T-cell (primary cell): ENCODE measurements at places on chromosomes 4 and X.

- no peak for DNase-seq
Measured at GRCh38 chrX:19440713-19441112, 74.6 kb downstream of the MAP3K15 start.

DNA sequence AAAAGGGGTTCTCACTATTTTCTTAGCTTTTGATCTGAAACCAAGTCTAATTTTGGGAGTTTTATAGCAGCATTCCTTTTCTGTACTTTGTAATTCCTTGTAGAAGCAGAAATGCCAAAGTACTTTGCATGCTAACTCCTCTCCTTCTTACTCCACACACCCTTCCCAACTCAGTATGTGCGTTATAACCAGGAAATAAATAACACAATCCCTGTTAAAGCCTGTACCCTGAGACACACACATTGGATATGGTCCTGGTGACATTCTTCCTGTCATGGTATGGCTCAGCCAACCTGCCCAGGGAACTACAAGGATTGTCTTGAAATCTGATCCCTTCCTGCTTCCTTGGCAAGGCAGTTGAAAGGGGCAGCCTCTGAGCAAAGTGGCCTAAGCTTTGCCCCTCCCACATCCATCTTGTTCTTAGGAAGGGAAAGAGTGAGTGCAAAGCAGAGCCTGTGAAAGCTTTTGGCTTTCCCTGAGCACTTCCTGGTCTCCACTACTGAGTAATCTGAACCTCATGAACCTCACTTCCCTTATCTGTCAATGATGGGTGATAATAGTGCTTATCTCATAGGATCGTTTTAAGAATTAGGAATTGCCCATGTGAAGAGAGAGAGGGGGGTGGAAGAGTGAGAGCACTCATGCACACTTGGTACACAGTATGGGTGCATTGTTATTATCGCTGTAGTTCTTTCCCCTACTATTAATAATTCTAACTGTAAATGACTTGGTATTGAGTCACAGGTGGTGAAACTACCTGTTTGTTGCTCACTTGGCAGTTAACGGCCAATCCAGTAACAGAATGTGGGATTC is 109.3 kb downstream of the AFF2 start:
- DNase-seq: no peak

DNA sequence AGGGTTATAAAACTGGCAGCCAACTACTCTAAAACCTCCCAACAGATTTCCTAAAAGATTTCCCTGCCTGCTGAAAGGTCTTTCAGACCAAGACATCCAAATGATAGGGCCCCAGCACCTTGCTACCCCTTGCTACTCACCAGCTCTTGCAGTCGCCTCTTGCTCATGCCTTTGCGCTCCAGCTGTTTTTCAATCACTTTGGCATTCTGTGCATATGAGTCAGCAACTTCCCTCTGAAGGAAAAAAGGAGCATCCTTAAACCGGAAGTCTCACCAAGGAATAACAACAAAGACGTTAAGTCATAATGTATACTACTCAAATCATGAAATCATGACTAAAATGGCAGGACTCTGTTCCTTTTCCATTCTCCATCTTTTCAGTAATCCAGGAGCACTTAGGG is 24.0 kb downstream of the STEEP1 start:
- no peak for DNase-seq

DNA sequence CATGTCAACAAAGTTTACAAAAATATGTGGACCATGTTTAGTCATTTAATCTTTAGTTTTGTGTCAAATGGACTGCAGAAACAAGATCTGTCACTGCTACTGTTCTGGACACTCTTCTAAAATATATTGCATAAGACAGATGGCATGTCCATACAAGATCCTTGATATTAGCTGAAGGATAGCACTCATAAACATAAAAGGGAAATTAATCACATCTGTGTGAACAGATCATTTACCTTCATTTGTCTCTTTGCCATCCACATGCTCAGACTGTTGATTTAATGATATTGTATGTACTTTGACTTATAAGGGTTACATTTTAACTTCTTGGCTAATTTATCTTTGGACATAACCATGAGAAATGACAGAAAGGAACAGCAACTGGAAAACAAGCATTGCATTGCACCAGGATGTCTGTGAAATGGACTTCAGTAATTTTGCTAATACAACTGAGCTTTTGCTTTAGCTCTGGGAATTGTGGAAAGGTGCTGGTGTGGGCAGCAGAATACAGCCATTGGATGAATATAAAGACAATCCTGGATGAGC is at the start of gene UGT2B7:
Gene UGT2B7, plus strand, starts transcription at position 364 of the 546 bp plus-strand sequence. Its CDS starts 47 bp downstream, at position 411.
- no peak for DNase-seq

DNA sequence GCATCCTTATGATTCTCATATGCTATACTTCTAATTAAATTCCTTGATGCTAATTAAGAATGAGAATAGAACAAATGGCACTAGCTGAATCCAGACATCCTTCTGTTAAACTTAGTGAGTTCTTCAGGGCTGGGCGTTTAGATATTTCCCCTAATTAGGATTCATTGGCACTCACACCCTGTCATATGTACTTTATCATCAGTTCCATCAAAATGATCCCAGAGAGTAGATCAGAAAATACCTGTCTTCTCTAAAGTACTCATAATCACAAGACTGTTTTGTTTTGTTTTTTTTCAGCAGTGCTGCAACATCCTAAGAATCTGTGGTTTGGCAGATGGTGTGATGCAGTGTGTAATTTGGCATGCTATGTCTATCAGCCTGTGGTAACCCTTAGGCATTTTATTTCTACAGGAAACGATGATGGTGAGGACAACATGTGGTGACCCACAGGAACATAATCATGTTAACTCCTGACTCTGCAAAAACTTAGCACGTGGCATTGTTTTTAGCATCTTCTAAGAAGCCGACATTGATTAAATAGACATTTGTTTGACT is 2528.4 kb downstream of the ARAP2 start:
- DNase-seq: no peak

DNA sequence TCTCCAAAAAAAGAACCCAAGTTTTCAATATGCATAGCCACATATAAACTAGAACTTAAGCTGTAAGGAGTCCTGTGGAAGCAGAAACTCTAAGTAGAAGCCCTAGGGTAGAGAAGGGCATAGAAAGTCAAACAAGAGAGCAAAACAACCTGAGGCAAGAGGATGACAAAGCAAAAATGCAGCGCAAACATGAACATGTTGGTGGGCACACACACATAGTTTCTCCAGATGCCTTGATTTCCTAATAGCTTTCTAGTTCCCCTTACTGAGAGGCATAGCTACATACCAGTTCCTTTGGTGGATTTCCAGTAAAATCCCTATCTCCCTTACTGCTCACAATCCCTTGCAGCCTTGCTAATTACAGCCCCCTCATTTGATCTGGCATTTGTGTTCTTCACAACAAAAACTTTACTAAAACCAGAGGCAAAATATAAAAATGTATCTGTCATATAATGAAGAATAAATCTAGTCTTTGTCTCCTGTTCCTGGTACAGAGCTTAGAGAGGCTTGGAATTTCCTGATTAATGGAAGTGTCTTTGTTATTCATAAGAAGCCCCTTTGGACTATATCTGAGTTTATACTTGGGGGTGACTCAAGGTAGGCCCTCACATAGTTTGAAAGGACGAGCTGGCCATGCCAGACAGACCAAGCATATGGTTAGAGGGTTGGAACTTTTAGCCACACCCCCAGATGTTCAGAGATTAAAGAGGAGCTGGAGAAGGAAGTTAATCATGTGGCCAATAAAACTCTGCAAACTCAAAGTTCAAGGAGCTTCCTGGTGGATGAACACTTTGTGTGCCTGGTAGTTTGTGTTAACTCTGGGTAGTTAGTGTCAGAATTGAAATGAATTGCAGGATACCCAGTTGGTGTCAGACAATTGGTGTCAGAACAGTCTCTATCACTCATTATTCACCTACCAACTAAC is 52.7 kb upstream of the ZCCHC13 start:
- DNase-seq: no peak

DNA sequence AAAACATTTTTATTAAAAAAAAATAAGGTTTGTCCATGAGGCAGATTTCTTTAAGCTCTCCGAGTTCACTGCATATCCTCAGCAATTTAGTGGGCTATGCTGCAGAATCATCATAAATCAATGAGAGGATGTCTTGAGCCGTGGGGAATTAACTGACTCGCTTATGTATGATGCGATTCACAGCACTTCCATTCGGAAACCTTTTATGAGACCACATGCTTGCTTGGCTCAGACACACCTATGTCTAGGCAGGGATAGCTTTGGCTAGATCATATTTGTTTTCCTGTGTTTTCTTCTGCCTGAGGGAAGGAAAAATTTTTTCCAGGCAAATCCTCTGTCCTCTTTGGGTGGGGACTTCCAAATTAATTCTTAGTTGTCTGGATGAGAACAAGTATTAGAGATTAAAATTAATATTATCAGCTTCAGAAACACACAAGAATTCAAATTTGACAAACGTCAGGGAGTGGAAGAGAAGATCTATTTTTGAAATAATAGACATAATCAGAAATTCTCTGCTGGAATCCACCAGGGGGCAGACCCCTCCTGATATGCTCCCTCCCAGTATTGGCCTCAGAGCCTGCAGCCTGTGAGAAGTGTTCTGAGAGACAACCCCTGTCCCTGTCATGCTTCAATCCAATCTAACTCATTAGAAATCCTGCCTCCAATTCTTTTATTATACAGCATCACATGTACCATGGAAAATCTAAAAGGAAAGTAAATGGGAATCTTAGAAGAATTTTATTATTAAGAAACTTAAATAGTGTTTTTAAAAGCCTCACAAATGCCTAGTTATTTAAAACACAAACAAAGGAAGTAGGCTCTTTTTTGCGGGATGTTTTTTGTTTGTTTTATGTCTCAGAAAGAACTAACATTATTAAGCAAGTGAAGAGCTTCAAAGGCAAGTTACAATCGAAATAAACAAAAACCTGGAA is 345.1 kb upstream of the TACR3 start:
- DNase-seq: no peak

DNA sequence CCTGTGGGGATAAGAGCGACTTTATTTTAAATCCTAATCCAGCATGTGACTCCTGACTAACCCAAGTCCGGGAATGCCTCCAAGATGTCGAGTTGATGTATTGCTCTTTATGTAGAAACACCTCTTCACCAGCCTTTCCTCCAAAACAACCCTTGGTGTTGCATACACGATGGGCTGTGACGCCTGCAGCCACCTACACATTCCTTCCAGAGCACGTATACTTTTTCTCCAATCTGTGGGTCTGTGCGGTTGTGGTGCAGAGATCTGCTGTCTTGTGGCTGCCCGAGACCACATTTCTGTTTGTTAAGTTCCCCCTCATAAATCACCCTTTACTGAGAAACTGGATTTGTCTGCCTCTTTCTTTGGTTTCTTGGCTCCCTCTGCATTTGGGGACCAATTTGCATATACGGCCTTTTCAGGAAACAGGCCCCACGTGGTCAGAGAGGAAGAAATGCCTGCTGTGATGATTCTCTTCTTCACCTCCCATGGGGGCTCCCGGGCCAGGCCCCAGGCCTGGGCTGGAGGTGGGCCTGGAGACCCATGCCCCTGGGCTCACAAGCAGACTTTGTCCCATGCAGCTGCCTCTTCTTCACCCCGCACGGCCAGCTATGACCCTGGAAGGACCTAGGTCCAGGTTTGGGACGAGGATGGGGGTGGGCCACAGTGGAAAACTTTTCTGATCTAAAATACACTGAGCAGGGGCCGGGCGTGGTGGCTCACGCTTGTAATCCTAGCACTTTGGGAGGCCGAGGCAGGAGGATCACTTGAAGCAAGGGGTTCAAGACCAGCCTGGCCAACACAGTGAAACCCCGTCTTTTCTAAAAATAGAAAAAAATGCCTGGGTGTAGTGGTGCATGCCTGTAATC is 21.4 kb upstream of the AFAP1 start:
- no peak for DNase-seq

GRCh38 chr4:87805971-87806370 is 6.6 kb downstream of the IBSP start:
- no peak for DNase-seq

GRCh38 chr4:89800527-89801103 is 36.3 kb downstream of the SNCA start:
- DNase-seq: no peak

- DNase-seq: no peak
Measured at GRCh38 chr4:106201373-106201772, 114.6 kb downstream of the TBCK start.

- DNase-seq: no peak
Measured at GRCh38 chr4:31923634-31924033, 1203.5 kb downstream of the PCDH7 start.

- DNase-seq: no peak
Measured at GRCh38 chrX:138771047-138771446, 59.5 kb upstream of the FGF13 start.

- DNase-seq: no peak
Measured at GRCh38 chrX:109997786-109998452, 5.0 kb upstream of the TMEM164 start.

DNA sequence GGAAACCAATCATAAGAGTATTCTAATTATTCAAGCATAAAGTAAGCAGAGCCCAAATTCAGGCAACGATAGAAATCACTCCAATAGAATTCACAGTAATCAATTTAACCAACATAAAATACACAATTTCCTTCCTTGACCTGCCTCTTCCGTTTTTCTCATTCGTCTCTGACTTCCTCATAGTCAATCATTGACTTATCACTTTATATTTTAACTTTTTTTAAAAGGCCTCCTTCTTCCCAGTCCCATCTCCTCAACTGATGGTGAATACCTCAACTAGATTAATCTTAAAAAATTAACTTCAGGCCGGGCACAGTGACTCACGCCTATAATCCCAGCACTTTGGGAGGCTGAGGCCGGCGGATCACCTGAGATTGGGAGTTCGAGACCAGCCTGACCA is 13.3 kb downstream of the CNOT6L start:
- no peak for DNase-seq

GRCh38 chr4:165355900-165356300 is 22.9 kb upstream of the CPE start:
- no peak for DNase-seq

DNA sequence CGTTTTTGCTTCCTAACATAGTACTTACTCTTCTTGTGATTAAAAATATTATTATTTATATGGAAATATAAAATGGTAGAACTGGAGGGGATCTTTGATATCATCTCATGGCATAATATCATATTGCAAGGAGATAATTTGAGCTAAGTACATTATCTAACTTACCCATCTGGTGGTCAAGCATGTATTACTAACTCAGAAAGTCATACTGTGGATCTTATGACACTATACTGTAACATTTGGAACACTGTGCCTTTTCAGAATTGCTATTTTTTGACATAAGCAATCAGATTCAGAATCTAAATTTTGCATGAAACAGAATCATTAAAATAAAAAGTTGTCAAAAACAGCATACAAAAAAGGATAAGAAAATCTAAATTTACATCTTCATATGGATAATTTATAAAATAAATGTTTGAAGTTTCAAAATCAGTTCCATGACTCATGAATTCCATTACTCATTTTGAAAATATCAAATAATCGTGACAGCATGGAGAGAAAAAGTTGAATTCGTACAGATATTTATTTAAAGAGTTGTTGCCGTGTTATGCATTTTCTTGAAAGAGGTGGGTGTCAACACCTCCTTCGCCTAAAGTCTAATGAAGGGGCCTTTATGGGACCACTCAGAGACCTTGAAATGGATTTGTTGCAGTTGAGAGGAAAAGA is 928.1 kb downstream of the PDHA2 start:
- no peak for DNase-seq

GRCh38 chr4:140109292-140109691 is 44.7 kb downstream of the MAML3 start:
- DNase-seq: no peak

GRCh38 chr4:30056016-30056766 is 664.0 kb upstream of the PCDH7 start:
- DNase-seq: no peak

- no peak for DNase-seq
Measured at GRCh38 chr4:8029689-8030088, 90.0 kb upstream of the AFAP1 start.

GRCh38 chrX:39995457-39995856 is 102.3 kb downstream of the BCOR start:
- DNase-seq: no peak
